ENCODE measurements at places on chromosomes 4 and X. TPM values are rescaled to one million over a fixed set of nuclear protein-coding genes. Genes with fewer than 3 reads are reported as not detected.

Gene BCLAF3
- total RNA-seq = 10.0 TPM

Gene NWD2
- total RNA-seq = 29.0 TPM

Gene DNAAF6
- not detected for total RNA-seq

- no peak for DNase-seq
Observed at GRCh38 chr4:11739992-11740391, 311.3 kb upstream of the HS3ST1 start.

DNA sequence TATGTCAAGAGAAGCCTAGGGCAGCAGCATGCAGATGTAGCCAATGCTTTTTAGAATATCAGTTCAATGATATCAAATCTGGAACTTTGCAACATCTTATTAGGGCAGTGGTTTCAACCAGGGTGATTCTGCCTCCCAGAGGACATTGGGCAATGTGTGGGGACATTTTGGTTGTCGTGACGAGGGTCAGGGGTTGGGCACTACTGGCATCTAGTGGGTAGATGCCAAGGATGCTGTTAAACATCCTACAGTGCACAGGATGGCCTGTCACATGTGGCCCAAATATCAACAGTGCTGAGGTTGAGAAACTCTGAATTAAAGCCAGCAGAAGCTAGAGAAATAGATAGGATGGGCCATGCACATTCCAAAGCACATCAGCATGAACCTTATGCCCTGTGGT is 152.3 kb downstream of the AMELX start:
- DNase-seq = no peak

DNA sequence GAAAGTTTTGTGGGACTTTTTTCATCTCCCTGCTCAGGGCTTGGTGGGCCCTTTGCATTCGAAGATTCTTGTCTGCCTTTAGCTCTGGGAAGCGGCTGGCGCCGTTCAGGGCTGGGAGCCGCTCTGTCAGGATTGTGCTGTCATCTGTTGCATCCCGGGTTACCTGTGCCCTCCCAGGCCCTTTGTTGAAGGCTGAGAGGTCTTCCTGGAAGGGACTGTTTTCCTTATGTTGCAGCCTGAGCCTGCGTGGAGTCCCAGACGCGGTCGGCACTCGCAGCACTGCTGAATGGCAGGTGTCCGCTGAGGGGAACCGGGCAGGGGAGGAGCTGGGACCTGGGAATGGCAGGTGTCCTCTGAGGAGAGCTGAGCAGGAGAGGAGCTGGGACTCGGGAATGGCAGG is 15.9 kb downstream of the RGS12 start:
- peak; percentile 55 for DNase-seq

DNA sequence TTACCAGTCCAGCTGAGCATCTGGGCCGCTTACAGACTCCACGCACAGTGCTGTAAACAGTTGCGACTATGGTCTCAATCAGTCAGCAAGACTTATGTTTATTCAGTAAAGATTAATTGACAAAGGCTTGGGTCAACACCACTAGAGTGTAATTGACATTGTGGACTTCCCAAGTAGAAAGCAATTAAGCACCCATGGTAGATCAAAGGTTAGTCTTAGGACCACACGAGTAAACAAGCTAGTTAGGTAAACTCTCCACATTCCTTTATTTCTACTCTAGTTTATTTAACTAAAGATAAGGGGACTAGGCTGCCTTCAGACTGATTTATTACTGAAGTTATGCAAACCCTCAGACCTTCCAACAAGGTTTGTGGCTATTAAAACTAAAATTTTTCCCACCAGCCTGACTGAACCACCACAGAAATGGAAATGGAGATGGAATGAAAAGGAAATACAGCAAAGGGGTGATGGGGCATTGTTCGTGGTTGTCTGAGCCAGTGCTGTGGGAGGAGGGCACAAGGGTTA is 44.2 kb downstream of the MTHFD2L start:
- no peak for DNase-seq

- DNase-seq = no peak
Observed at GRCh38 chr4:141409556-141409955, 188.9 kb downstream of the ZNF330 start.

GRCh38 chr4:48307528-48307927 is 33.8 kb upstream of the SLAIN2 start:
- DNase-seq = no peak

DNA sequence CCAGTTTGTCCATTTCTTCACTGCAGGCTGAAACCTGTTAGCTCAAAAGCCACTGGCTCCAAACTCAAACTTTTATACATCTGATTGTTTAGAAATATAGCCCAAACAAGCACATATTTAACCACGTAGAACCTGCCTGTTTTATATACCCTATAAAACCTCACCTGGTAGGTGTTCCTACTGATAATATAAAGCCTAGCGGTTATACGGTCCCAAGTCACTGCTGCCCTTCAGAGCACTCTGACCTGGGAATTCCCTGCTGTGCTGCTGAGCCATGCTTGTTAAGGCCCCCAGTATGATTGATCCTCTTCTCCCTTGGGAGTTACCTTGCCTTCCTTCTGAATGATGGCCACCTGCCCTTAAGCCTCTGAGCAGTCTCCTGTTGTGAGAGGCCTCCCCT is 432.8 kb upstream of the LCORL start:
- no peak for DNase-seq

DNA sequence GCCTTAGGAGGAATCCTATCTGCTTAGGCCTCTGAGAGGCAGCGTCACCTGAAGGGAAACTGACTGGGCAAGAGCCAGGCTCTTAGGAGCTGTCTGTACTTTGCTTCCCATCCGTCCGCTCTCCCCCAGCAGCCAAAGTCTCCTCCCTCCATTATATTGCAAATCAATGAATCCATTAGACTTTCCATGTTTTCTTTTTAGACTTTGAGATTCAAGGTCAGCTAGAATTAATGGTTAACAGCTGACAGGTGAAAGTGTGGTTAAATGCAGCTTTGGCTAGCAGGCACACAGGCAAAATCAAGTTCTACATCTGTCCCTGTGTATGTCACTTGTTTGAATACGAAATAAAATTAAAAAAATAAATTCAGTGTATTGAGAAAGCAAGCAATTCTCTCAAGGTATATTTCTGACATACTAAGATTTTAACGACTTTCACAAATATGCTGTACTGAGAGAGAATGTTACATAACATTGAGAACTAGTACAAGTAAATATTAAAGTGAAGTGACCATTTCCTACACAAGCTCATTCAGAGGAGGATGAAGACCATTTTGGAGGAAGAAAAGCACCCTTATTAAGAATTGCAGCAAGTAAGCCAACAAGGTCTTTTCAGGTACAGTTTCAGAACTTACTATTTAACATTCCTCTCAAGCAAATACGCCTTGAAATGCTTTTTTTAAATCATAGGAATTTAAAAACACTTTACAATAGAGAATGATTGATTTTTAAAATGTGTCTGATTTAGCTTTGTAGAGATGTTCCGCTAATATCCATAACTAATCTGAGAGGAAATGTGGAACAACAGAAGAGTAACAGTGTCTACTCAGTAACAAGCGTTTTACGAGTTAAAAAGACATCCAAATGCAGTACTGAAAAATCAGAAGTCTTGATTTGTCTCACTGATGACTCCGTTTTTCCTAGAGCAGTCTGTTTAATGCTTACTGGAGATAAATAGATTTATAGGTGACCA is at the start of gene F11:
Gene F11 (plus strand): TSS at position 507 of the 970 bp plus-strand sequence. CDS start 948 bp downstream, outside the sequence.
- no peak for DNase-seq

DNA sequence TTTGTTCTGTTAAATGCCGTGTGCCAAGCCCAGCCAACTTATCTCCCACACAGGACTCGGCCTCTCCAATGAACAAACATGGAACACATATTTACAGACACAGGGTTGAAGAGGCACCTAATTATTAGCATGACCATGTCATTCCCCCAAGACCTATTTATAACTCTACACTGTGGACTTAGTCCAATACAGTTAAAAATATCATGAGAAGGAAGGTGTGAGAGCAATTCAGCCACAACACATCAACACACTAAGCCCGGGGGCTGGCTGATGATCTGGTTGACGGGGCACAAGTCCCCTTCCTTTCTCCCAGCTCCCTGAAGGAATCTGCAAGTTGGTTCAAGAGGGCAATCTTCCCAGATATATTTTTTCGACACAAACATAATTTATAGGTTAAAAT is 28.1 kb downstream of the MANBA start:
- DNase-seq = no peak

DNA sequence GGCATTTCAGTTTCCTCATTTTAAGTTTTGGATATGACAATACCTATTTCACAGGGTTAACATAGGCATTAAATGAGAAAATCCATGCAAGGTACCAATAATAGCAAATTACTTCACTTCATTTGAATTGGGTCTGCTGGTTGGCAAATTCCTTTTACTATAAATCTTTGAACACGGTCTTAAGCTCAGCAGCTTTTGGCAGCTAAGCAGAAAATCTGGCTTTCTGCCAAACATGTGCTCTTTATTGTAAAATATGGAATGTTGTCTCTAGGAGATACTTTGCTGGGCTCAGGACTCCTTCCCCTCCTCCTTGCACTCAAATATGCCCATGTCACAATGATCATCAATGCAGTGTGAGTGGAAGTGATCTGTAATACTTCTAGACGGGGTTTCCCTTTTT is 16.8 kb upstream of the DMP1 start:
- no peak for DNase-seq

- no peak for DNase-seq
Observed at GRCh38 chrX:51024106-51024696, 113.7 kb downstream of the BMP15 start.

DNA sequence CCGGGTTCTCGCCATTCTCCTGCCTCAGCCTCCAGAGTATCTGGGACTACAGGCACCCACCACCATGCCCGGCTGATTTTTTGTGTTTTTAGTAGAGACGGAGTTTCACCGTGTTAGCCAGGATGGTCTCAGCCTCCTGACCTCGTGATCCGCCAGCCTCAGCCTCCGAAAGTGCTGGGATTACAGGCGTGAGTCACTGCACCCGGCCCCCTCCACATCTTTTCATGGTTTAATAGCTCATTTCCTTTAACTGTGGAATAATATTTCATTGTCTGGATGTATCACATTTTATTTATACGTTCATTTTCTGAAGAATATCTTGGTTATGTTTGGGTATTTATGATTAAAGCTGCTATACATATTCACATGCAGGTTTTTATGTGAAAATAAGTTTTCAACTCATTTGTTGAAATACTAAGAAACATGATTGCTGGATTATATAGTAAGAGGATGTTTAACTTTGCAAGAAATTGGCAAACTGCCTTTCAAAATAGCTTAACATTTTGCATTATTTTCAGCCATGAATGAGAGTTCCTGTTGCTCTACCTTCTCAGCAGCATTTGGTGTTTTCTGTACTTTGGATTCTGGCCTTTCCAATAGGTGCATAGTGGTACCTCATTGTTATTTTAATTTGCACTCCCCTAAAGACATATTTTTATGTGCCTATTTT is 591.9 kb downstream of the TECRL start:
- no peak for DNase-seq

- no peak for DNase-seq
Observed at GRCh38 chr4:39469429-39470077, 10.7 kb downstream of the LIAS start.
